ENCODE measurements at places on chromosomes 3 and 15.

DNA sequence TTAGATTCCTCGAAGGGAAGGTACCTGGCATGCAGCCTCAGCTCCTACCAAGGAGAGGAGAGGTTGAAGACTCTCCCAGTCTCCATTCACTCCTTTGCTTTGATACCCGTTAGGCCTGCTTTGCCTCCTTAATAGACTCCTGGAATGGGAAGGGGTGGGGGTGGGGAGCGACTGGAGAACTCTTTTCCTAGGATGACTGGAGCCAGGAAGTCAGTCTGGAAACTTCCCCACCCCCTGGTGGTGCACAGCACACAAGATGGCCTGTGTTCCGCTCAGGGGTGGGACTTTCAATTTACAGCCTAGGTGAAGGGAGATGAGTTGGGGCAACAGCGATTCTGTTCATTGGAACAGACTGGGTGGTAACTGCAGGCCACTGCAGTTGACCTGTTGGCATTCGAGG is 21.4 kb upstream of the CELF6 start:
- DNase-seq, result no peak

DNA sequence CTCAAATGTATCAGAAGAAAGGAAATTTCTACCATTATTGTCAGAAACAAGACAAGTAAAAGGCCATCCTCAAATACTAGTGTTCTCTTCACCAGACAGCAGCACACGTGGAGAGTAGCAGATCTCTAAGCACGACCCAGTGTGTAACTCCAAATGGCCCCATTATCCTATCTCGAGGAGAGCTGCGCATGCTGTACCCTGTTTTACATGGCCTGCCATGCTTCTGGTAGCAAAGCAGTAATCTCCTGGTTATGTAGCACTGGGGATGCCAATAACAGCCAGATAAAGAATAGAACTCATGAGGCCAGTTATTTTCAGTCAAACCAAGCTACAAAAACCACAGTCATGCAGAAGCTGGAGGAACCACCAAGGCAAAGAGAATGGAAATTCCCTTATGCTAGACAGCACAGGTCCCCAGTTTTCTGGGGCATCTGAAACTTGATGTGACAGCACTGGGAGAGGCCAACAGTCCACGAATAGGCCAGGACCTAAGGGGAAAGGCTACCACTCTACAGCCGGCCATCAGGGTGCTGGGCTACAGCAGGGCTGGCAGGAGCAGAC is 73.0 kb downstream of the LIPC start:
- DNase-seq, result no peak

DNA sequence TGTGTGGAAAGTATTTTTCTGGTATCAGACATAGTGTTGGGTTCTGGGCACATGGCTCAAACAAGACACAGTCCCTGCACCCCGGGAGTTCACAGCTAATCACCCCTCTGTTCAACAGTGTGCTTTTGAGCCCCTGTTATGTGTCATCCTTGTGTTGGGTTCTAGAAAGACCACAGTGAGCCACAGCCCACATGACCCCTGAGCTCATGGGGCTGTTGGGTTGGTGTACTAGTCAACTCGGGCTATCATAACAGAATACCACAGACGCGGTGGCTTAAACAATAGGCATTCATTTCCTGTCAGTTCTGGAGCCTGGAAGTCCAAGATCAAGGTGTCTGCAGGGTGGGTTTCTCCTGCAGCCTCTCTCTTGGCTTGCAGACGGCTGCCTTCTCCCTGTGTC is 100.0 kb downstream of the DNAJB8 start:
- DNase-seq, result no peak

GRCh38 chr3:23071758-23072157 is 131.4 kb upstream of the UBE2E2 start:
- no peak for DNase-seq

DNA sequence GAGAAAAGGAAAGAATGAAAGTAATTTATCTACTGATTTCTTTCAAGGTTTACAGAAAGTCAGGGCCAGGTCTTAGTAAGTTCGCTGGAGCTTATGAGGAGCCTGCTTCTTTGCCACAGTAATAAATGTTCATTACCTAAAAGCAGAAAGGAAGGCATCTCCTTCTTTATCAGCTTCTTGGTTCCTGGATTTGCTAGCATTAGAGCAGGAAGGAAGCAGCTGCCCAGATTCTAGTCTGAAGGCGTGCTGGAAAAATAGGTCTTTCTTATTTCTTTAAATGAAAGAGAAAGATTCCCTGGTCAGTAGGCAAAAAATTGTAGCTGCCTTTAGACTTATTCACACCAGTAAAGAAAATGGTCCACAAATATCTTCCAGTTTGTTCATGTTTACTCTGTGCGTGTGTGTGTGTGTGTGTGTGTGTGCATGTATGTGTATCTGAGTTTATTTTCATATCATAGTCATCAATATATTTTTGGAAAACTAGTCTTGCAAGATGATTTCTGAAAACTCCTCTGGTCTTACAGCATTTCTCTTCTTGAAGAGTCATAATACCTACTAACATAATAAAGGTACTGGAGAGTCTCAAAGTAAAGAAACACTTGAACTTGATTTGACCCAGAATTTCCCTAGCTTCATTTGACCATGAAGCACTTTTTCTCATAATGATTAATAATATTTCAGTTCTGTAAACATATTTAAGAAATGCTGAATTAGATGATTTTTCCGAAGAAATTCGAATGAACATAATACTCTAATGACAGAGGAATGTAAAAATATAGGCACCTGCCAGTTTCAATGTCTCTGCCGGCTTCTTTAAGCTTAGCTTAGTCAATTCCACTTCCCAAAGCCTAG is 255.3 kb upstream of the ZPLD1 start:
- no peak for DNase-seq

GRCh38 chr3:3847994-3848922 is 49.0 kb downstream of the LRRN1 start:
- no peak for DNase-seq

All from NCI-H1417 treated with DMSO at 0.1 percent for 48 hours (cell line).